ENCODE measurements at places on chromosomes 2 and 18.

- DNase-seq: no peak
Observed at GRCh38 chr2:100142393-100142792, at the start of gene AFF3. Gene AFF3 (minus strand): TSS chr2:100142590. CDS start chr2:100104454, 38,136 bp downstream.

GRCh38 chr2:113973810-113974209 lies 83.9 kb downstream of the ACTR3 start:
- DNase-seq: no peak

- no peak for DNase-seq
Observed at GRCh38 chr2:33321876-33322483, 154.5 kb upstream of the RASGRP3 start.

- DNase-seq: peak; percentile 97
Observed at GRCh38 chr2:99880148-99880963, 262.0 kb downstream of the AFF3 start.

DNA sequence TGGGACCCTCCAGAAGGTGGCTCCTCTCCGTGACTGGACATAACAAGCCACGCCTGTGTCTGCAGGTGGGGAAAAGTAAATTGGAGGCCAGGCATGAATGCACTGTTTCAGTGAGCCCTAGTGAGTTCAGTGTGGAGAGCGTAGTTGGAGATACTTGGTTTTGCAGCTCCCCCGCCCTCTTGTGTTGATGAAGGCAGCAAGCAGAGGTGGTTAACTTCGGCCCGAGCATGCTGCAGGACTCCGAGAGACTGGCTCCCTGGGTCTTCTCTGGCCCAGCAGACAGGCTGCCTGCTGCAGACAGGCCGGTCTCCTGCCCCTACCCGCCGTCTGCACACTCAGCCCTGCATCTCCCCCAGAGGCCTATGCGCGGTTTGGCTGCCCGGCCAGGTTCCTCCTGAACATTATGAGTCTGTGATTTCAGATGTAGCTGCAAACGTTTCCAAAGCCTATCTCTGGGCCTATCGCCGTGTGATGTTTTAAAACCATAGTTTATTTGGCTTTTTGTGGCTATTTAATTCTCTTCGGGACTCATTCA lies 102.4 kb downstream of the LDLRAD4 start:
- no peak for DNase-seq

- no peak for DNase-seq
Observed at GRCh38 chr18:78742218-78742745, 237.3 kb upstream of the SALL3 start.

- DNase-seq: no peak
Observed at GRCh38 chr2:157107460-157107859, 150.0 kb upstream of the GALNT5 start.

GRCh38 chr2:201678401-201678800 lies 20.0 kb downstream of the MPP4 start:
- no peak for DNase-seq

- no peak for DNase-seq
Observed at GRCh38 chr2:68764041-68764805, 29.6 kb downstream of the ARHGAP25 start.

- DNase-seq: no peak
Observed at GRCh38 chr18:21761471-21762115, 21.0 kb downstream of the MIB1 start.

GRCh38 chr2:122414902-122415301 lies 659.5 kb downstream of the TSN start:
- DNase-seq: no peak

- DNase-seq: peak; percentile 25
Observed at GRCh38 chr18:59249199-59249774, 24.0 kb downstream of the RAX start.

DNA sequence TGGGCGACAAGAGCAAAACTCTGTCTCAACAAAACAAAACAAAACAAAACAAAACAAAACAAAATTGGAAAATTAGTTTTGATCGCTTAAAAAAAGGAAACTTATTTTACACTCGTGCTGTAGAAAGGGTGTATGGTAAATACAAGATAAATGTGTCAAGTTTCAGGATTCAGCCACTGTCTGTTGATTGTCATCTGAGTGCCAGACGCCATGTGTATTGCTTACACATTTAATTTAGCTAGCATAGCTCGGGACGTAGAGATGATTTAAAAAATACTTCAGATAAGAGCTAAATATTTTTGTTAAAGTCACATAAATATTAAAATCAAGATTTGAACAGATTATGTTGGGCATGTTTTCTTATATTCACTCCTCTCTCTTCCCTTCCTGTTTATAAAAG lies 568.1 kb upstream of the ZNF804A start:
- no peak for DNase-seq

GRCh38 chr2:38733300-38733971 lies 17.7 kb downstream of the SRSF7 start:
- no peak for DNase-seq

DNA sequence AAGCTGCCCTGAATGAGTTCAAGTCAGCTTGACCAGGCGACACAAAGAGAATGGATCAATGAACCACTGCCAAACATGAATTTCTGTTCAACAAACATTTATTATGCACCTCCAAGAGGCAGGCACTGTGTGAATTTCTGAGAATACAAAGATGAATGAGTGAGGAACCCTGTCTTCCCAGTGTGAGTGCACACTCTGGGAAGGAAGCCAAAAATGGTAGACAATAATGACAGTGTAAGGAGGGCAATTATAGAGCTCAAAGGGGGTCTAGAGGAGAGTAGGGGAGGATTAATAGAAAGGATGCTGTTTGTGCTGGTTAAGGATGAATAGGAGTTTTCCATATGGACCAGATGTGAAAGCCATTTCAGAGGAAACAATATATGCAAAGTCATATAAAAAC lies 213.4 kb downstream of the DCC start:
- no peak for DNase-seq

GRCh38 chr2:7607441-7608173 lies 690.4 kb downstream of the RNF144A start:
- DNase-seq: no peak

- DNase-seq: no peak
Observed at GRCh38 chr2:61405813-61406212, 65.1 kb downstream of the USP34 start.

- no peak for DNase-seq
Observed at GRCh38 chr2:154908327-154908726, 209.8 kb downstream of the KCNJ3 start.

DNA sequence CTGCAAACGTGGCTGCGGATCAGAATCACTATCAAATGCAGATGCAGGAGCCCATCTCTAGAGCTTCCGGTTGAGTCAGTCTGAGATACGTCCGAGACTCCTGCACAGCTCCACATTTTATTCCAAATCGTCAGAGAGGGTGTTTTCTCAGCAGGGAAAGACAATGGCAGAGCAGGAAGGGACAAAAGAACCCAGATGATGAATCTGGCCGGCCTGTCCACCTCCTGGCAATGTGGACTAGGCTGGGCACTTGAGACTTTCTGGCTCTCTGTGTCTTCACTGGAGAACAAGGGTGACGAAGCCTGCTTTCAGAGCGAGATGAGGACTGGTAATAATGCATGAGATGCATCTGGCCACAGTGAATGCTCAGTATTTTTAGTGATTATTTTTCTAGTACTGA lies 255.9 kb upstream of the MYT1L start:
- no peak for DNase-seq

GRCh38 chr18:48925491-48925780 lies 25.3 kb downstream of the SMAD7 start:
- DNase-seq: no peak

DNA sequence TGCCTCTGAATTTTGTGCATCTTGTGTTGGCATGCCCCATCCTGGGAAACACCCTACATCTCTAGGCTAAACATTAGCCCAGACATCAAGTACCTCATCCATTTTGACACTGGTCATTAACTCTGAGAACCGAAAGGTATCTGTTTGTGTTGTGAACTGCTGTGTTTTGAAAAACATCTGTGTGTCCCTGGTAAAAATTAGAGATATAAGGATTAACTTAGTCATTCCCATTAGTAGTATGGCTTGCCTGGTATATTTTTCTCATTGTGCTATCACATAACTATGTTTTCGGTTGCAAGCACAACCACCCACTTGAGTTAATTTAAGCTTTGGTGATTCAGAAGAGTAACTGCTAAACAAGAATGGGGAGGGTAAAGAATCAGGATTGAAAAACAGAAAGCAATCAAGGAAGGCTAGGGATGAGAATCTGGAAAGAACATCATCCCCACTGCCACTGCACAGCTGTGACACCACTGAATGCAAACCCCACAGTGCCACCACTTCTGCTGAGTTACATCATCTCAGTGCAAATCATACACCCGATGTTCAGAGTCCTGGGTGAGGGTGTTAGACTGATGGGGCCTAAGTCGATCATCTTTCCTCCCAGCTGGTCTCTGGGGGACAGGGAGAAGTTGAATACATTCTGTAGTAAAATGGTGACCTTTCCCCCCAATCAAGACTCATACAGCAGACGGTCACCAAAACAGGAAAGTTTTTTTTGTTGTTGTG lies 234.0 kb downstream of the EPHA4 start:
- DNase-seq: no peak

DNA sequence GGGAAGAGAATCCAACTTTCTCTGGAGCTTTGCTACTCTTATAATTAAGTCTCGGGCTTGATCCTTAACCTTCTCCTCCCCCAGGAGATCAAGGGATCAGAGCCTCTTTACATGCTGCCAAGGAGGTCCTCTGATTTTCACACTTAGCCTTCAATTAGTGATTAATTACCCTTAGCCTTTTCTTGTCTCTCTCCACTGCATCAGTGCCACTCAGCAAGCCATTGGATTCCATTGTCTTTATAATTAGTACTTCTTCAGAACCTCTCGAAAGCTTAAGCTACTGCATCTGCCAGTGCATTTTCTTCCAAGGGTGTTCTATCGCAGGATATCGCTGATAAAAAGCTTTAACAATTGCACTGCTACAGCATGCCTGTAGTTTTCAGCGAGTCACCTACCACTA lies 477.0 kb upstream of the MEIS1 start:
- no peak for DNase-seq

GRCh38 chr2:15389326-15389700 lies 171.8 kb downstream of the NBAS start:
- no peak for DNase-seq

DNA sequence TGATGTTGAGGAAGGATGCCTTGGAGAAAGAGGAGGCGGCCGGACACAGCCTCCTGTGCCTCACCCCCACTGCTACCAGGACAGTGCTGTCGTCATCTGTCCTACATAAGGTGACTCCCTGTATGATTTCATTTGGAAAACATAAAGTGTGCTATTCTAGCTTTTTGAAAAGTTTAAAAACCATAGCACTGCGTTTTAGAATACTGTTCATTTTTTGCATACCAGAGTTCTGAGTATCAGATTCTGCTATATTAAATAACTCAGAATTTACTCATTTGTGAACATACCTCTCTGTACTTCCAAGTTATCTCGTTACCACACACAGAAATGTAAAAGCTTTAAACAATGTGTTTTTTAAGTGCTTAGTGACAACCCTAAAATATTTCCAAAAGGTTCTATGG lies 302.9 kb downstream of the LRRTM1 start:
- DNase-seq: peak; percentile 9

- no peak for DNase-seq
Observed at GRCh38 chr18:31901063-31901462, 41.9 kb downstream of the TRAPPC8 start.

GRCh38 chr2:96683972-96684820 lies 41.6 kb downstream of the FER1L5 start:
- no peak for DNase-seq

DNA sequence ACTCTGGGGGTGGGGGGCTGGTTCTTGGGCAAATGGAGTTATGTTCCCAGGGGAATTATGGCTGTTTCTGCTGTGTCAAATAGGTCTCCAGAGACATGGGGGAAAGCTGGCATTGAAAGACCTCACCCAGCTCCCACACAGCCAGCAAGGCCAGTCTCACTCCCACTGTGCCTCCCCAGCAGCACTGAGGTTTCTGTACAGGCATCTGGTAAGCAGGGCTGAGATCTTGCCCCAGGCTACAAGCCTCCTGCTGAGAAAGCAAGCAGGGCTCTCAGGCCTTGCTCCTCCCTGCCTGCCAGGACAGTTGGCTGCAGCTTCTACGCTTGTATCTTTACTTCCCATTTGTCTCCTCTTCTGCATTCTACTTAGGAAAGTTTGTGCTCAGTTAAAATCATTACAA lies 50.5 kb upstream of the FHOD3 start:
- peak; percentile 48 for DNase-seq

DNA sequence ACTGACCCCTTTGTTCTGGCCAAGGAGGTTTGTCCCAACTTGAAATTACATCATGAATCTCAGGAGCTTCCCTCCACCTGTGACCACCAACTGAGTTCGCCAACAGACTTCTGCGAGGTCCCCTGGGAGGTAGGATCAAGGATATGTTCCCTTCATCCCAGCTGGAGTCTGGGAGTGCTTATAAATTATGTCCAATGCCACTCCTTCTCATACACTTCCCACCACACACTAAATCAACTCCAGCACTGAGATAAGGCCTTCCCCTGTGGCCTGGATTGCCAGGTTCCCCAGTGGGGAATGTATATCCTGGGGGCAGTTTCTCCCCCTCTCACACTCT lies 99.2 kb downstream of the RND3 start:
- peak; percentile 75 for DNase-seq

- DNase-seq: no peak
Observed at GRCh38 chr2:138919120-138919747, 139.0 kb upstream of the NXPH2 start.

- no peak for DNase-seq
Observed at GRCh38 chr2:144310889-144311608, 208.9 kb downstream of the ZEB2 start.

DNA sequence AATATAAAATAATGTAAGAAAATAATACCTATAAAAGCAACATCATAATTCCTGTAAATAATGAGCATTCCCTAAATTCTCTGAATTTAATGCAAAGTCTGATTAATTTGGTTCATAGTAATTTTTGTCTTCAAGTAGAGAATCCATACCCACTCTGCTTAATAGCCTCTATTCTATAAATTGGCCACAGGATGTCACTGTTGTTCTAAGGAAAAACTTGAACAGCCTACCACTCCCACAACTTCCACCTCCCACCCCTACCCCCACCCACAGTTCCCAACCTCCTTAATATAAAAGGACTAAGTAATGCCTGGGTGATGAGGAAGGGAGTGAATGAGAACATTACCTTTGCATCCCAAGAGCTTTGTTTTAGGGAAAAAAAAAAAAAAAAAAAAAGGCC lies 27.2 kb upstream of the BBS5 start:
- no peak for DNase-seq

GRCh38 chr2:240556553-240557100 lies 1.2 kb downstream of the ANKMY1 start:
- DNase-seq: peak; percentile 19

GRCh38 chr18:9741793-9742523 lies 33.9 kb downstream of the RAB31 start:
- DNase-seq: no peak

- peak; percentile 6 for DNase-seq
Observed at GRCh38 chr2:211157211-211157610, 600.8 kb downstream of the CPS1 start.

DNA sequence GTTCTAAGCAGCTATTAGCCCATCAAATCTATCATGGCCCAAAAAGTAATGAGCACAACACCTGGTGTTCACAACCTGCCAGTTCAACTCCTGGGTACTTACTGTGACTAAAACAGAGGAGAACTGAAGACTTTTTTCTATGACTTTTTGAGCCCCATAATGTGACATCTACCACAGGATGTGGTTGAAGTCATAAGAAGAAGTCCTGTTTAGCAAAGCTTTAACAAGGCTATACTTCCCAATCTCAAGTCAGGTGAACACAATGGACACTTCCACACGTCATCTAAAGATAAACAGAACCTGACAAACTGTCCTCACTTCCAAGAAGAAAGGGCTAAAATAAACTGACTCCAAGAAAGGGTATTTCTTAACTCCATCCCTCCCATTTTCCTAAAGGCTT lies 138.8 kb downstream of the ATAD2B start:
- no peak for DNase-seq

GRCh38 chr2:69939722-69940121 lies 21.7 kb downstream of the ASPRV1 start:
- no peak for DNase-seq

- no peak for DNase-seq
Observed at GRCh38 chr2:161306919-161307318, 1.3 kb upstream of the PSMD14 start.
